NCI-H2227 treated with DMSO at 0.1 percent for 48 hours (cell line): ENCODE measurements at places on chromosomes 6 and 20.

GRCh38 chr6:148887181-148887580, 140.4 kb downstream of the UST start:
- no peak for DNase-seq

GRCh38 chr20:51826372-51826771, 24.1 kb upstream of the SALL4 start:
- no peak for DNase-seq

- DNase-seq = no peak
These were observed 13.5 kb upstream of the PRDM1 start for GRCh38 chr6:106072501-106073090.

DNA sequence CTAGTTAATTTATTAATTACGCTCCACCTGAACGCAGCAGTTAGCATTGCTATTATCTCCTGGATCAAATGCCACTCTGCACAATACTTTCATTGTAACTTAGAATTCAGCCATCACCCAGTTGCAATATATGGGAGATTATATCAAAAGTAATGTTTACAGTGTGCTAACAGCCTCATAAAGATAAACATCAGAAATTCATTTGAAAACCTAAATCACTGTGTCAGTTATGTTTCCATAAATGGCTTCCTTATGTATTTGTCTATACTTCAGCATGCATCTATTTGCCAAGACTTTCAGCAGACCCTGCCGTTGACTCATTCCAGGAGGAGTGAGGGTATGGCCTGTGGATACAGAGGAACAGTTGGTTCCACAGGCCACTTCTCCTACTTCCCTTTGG, 300.1 kb downstream of the TFAP2B start:
- DNase-seq = no peak

- no peak for DNase-seq
These were observed 41.0 kb upstream of the MRPS18A start for GRCh38 chr6:43728586-43728985.

- DNase-seq = no peak
These were observed 35.9 kb downstream of the EPM2A start for GRCh38 chr6:145699462-145699861.

GRCh38 chr6:163603395-163603794, 188.9 kb downstream of the QKI start:
- no peak for DNase-seq

GRCh38 chr6:42047790-42048405, 2.4 kb upstream of the TAF8 start:
- DNase-seq = no peak

- no peak for DNase-seq
These were observed 906 bp upstream of the BTN3A2 start for GRCh38 chr6:26363882-26364701.

- DNase-seq = peak; percentile 27
These were observed 431.8 kb downstream of the CD83 start for GRCh38 chr6:14549304-14549770.

DNA sequence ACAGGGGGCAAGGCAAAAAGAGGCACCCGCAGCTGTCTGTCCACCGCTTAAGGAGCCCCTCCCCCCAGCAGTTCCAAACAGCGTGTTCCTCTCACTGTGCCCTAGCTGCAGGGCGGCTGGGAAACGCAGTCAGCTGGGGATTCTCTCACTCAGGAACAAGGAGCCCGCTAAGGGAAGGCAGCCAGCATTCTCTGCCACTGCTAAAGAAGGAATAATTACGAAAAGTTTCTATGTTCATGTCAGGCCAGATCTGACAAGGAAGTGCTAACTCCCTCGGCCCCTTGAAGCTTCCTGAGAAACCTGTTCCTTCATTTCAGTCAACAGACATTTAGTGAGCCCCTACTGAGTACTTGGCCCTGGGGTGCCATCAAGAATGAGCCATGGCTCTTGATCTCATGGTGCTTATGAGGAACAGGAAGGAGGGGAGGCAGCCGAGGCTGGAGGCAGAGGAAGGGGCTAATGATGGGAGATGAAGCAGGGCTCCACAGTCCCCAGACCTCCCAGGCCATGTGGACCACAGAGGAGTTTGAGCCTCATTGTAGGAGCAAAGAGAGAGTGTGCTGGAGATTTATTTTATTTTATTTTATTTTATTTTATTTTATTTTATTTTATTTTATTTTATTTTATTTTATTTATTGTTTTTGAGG, 101.7 kb upstream of the PMEPA1 start:
- no peak for DNase-seq

DNA sequence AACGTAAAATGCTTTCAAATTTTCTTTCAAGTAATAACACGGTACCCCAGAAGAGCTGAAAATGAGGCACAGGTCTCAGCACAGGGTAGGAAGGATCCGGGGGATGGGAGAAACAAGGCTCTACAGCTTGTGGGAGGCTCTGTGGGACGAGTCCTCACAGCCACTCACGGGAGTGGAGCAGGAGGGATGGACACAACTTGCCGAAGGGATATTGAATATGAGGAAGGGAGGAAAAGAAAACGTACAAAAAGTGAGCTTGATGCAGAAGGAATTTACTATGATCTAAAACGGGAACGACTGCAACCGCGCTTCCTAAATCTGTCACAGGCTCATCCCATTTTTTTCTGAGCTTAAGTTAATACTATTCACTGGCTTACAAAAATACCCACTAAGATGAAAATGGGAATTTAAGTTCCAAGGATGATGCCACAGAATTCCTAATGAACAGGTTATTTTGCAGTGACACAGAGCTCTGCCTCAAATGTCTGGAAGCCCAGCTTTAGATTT, 72.9 kb downstream of the FYN start:
- DNase-seq = no peak

- no peak for DNase-seq
These were observed 184.5 kb downstream of the COL21A1 start for GRCh38 chr6:56062836-56063235.

DNA sequence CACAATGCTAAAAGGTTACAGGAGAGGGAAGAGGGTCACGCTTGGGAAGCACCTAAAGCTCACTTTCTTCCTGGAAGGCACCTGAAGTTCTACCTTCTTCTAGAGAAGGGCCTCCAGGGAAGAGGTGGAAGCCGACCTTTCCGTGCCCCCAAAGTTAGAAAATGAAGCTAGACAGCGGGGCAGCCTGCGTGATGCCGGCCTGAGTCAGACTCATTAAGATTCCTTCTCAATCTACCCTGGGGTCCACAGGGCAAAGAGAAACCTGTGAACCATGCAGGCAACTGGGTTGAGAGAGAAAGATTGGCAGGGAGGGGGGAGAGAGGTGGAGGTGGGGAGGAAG, 54.8 kb upstream of the CCDC167 start:
- DNase-seq = no peak

DNA sequence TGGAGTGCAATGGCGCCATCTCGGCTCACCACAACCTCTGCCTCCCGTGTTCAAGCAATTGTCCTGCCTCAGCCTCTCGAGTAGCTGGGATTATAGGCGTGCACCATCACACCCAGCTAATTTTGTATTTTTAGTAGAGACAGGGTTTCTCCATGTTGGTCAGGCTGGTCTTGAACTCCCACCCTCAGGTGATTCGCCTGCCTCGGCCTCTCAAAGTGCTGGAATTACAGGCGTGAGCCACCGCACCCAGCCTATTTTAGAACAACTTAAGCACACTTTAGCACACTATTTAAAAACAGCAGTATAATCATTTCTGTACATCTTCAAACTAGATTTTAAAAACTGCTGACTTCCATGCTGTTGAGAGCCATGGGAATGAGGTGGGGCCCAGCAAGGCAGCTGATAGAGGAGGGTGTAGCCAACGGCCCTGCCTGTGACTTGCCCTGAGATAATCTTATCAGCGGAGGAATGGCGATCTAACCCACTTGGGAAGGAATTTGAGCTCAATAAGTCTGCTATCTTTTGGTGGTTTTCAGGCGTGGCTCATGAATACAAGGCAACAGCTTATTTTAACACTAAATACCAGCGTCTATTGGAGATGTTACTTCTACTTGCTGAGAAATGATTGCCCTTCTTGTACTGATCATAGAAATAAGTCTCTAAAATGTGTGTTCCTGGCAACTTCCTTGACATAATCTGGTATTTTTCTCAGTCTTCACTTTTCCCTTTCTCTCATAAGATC, 12.1 kb downstream of the ZDHHC14 start:
- DNase-seq = no peak

DNA sequence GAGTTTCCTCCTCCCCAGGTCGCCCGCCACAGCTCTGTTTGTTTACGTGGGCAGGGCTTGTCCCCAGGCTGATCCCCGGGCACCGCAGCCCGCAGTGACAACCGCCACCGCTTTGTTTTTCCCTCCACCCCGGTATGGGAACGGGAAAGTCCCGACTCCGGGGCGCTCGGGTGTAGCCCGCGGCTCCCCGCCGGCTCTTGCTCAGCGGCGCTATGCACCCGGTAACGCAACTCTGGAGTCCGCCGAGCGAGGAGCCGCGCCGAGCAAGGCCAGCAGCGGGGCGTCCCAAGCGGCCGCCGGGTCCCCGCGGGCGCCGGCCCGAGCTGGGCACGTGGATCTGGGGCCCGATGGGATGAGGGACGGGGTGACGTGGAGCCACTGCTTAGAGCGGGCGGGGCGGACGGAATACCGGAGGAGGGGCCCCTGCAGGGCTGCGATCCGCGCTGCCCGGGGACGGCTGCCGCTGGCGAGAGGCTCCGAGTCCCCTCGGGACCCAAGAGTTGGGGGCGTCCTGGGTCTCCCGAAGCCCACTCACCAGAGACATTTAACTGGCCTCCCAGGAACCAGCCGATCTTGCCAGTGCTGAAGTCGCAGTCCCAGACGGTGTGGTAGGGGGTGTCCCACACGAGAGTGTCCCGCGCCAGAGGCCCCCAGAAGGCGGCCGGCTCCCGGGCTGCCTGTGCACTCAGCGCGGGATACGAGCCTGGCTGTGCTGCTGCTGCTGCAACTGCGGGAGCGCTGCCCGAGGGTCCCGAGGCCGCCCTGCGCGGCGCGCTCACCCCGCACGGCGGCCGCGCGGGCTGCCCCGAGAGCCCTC, 497 bp downstream of the ACSS1 start:
- no peak for DNase-seq

DNA sequence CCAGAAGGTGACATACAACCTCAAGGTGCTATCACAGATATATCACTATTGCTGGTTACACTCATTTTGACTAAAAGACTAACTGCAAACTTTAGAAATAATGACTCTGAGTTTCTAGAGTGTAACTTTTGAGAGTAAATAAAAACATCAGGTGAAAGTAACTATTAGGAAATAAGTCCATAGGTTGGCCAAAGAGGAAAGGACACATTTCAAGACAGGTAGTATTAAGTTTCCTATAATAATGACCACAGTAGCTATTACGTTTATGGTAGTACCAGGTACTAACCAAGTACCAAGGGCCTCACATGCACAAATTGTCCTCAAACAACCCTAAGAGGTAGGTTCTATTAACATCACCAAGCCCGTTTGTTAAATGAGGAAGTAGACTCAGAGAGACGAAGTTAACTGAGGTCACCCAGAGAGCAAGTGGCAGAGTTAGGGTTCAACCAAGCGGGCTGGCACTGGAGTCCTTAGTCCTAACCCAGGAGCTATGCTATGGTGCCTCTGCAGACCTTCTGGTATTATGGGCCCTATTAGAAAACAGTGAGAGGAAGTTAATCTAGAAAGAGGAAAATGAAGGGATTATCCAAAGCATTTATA, 36.8 kb downstream of the HEBP2 start:
- DNase-seq = no peak

DNA sequence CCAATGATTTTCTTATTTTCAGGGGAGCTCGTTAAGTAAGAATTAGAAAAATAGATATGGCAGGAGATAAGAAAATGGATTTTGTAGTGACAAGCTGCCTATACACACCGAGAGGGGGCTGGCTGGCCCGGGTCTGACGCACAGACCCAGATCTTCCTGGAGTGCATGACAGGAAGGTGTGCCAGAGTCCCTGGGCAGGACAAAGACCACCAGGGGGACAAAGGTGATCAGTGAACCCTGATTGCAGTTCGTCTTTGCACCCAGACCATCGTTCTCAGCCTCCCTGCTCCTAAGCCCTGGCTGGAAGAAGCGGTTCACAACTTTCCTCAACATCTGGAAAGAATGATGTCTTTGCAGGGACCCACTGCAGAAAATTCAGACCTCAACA, 24.3 kb downstream of the CDH22 start:
- no peak for DNase-seq

DNA sequence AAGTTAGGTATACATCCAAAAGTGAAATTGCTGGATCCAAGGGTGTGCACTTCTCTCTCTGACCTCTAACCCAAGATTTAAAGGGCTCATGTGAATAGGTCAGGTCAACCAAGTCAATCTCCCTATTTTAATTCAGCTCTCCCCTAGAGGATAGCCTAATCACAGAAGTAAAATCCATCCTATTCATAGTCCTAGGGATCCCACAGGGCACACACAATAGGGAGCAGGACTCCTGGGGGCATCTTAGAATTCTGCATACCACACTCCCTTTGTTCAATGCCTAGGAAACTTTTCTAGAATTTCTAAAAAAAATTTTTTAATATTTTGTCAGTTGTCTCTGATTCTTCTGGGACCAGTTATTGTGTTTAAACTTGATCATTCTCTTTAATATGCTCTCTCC, 35.1 kb downstream of the CST9L start:
- DNase-seq = no peak

GRCh38 chr6:139164001-139164400, 29.1 kb downstream of the HECA start:
- DNase-seq = no peak

- DNase-seq = no peak
These were observed 59.3 kb downstream of the CDC5L start for GRCh38 chr6:44446626-44447300.

GRCh38 chr20:21921251-21921650, 215.8 kb downstream of the PAX1 start:
- DNase-seq = no peak

DNA sequence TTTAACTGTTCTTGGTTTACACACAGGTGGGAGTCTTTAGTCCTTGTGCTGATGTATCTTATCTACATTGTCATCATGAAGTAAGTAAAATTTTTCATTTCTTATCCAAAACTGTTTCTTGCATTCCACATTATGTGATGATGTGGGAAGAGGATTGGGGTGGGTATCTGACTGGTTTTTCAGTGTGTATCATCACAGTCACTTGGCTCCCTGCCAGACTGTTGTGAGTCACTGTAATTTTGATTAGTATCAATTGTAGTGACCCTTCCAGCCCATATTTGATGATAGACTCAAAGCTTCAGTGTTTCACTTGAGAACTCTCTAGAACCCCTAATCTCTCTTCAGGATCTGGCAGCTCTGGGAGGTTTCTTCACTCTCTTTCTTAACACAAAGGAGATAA, 84.5 kb upstream of the RIN2 start:
- DNase-seq = no peak

- DNase-seq = no peak
These were observed 75.7 kb upstream of the RALY start for GRCh38 chr20:33917831-33918525.

DNA sequence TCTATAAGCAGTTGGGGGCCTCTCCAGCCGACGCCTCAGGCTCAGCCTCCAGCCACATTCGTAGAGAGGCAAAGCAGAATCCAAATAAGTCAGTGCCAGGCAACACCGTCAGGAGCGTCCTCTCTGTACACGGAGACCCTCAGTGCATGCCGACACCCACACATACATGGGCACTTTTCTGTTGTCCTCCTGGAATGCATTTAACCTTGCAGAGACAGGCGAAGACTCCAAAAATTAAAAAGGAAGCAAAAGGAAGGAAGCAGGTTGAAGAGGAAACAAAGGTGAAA, 325.9 kb downstream of the TAF4 start:
- DNase-seq = no peak

- no peak for DNase-seq
These were observed 1.2 kb downstream of the TGIF2 start for GRCh38 chr20:36574366-36575135.
